ENCODE measurements at places on chromosomes 2 and 18.

- no peak for DNase-seq
Observed at GRCh38 chr2:46540496-46541331, 61.3 kb downstream of the TMEM247 start.

DNA sequence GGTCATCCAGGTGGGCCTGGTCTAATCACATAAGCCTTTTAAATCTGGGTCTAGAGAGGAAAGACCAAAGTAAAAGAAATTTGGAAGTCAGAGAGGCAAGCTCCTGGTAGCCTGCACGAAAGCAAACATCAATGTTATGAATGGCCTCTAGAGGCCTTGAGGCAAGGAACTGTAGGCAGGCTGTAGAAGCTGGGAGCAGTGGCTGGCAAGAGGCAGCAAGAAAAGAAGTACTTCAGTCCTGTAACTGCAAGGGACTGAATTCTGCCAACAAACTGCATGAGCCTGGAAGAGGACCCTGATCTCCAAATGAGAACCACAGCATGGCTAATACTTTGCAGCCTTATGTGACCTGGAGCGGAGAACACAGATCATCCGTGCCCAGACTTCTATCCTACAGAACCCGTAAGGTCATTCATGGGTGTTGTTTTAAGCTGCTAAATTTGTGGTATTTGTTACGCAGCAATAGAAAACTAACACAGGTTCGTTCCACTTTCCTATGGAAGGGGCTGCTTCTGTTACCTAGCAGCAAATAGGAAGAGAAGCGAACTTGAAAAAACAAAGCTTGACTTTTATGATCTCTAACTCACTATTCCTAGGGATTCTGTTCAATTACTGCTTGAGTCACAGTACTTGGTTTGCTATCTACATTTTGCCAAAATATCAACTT is 1.2 kb downstream of the IMMT start:
- DNase-seq = no peak

- no peak for DNase-seq
Observed at GRCh38 chr18:42074704-42075103, 119.7 kb downstream of the PIK3C3 start.

GRCh38 chr2:30702694-30703093 is 104.6 kb downstream of the CAPN13 start:
- no peak for DNase-seq

GRCh38 chr2:216355711-216356110 is 16.6 kb downstream of the MARCHF4 start:
- no peak for DNase-seq

DNA sequence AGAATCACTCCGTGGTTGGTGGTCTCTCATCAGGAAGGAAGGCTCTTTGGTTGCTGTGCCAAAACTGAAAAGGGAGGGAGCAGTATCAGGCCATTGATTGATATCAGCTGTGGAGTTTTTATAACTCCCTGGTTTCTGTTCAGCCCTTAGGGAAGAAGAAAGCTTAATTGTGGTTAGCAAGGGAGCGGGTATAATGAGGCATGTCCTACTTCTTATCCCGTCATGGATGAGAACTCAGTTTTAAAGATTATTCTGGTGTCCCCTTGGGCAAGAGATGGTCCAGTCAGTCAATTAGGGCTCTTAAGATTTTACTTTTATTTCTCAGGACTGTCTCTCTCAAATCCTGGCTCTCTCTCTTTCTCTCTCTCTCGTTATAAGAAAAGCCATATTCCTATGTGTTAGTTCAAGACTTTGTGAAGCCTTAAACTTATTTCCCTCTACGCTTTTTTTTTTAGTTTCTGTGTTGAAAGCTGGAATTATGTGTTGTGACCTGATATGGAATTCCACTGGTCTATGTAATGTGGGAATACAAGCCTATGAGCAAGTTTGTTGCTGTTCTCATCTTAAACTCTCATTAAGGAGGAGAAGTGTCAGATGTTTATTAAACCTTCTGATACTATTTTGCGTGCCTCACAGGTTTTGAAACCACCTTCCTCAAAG is 514.0 kb upstream of the CDH2 start:
- no peak for DNase-seq

- no peak for DNase-seq
Observed at GRCh38 chr18:46158499-46158898, 54.3 kb downstream of the HAUS1 start.

DNA sequence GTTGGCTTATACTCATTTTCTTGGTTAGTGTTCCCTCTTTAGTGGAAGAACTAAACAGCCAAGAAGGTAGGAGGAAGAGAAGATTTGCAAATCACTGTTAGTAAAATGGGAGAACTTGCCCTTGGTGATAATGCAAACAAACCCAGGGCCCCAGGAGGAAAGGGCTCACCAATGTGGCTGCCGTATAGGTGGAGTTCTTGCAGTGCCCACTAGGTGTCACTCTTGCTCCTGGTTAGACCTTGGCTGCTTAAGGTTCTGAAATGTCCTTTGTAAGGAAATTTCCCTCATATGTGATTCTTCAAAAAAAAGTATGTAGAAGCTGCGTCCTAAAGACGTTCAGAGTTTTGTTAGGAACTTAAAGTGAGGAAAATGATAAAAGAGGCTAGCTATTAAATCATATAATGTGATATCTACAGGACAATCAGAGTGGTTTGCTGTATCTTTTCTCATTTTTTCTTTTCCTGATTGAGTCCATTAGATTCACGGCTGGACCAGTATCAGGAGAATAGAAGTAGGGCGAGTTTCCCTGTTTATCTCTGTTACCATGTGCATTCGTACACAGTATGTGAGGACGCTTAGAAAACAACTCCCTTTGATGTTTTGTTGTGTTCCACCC is 48.6 kb downstream of the RPIA start:
- peak; percentile 40 for DNase-seq
